Nephron progenitor cell (in vitro differentiated cells): ENCODE measurements at places on chromosomes 1 and 21.

GRCh38 chr1:28129150-28129549 is 40.7 kb upstream of the EYA3 start:
- DNase-seq = no peak

- no peak for DNase-seq
Measured at GRCh38 chr21:17105932-17106331, 406.9 kb upstream of the CXADR start.

DNA sequence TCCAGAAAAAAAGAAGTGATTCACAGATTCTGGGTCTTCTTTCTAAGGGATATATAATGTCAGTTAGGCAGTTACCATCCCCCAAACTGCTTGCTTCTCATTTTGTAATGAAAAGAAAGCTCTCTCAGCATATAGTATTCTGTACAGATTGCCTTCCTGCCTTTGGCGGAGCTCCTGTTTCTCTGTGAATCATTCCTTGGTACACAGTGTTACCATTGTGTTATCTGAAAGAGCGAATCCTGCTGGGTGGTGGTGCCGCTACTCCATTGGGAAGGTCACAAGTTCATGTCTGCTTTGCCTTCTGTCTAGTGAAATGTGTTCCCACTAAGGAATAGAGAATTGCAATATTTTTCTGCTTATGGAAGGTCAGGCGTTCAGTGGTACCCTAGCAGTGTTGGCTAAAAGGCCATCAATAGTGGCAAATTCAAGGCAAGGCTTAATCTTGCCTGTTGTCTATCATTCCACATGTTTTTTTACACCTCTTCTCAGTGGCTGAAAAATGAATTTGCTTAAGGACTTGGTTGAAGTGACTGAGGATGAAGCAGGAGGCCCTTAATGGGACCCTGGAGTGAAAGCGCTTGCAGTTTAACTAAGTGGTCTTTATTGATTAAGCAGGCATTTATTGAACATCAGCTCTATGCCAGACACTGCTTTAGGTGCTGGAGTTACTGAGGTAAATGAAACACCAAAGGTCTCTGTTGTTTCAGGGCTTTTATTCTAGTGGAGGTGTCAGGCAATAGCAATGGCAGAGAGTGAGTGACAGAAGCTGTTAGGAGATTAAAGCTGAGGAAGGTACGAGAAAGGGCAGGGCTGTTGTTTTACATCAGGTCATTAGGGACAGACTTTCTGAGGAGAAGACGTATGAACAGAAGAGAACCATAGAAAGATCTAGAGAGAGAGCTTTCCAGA is 186.7 kb downstream of the PDE4B start:
- DNase-seq = no peak

DNA sequence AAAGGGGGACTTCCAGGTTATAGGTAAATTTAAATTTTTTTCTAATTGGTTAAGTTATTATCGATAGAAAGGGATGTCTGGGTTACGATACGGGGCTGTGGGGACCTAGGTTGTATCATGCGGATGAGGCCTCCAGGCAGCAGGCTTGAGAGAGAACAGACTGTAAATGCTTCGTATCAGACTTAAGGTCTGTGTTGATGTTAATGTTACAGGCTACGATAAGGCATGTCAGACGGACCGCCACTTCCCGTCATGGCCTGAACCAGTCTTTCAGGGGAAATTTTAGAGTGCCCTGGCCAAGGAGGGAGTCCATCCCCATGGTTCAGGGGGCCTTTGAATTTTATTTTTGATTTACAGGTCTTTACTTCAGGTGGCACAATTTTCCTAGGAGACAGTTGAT is 16.7 kb downstream of the ABCG1 start:
- DNase-seq = no peak

DNA sequence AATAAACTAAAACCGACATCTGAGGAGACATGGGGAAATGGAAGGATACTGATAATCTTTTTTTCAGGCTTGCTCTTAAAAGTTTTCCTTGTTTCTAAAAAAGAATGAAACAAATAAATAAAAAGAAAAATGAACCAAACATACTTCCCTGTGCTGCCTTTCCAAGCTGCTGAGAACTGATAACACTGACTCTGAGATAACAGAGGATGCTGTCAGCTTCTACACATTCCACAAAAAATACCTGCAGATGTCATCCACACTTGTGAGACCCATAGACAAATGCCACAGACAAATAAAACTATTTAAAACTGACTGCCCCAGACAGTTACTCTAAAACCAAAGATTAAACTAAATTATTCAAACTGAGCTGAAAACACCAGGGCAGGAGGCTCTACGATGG is 12.0 kb upstream of the OR6K3 start:
- no peak for DNase-seq

DNA sequence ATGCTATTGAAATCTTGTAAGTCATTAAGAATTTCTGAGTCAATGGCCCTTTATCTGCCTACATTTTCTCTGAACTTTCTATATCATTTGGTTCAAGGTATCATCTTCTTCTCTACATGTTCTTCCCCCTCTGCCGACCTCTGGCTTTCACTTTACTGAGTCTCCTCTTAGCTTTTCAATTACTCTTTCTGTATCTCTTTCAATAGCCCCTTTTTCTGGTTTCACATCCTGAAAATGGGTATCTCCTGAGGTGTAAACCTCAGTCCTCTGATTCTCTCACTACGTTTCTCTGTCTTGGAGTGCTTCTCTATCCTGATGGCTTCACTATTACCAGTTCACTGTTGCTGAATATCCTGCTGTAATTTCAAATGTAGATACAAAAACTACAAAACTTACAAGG is 98.9 kb downstream of the LYST start:
- no peak for DNase-seq

GRCh38 chr21:42376338-42376982 is 10.1 kb upstream of the TFF1 start:
- DNase-seq = no peak

DNA sequence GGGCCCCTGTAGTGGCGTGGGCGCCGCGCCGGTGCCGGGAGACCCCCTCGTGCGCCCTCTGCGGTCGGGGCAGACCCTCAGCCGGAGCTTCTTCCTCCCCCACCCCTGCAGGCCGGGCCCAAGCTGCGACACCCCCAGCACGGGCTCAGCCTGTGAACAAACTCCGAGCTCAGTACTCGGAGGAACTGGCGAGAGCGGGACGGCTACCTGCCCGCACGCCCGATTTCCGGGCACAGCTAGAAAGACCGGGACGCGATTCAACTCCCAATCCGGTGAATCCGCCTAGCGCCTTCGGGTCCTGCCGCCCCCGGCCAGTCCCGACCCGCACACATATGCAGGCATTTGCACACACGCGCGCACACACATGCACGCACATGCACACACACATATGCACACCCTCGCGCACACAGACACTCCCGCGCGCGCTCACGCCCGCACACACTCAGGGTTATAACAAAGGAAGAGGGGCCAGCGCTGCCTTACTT is 580 bp upstream of the BLACAT1 start:
- peak; percentile 45 for DNase-seq

DNA sequence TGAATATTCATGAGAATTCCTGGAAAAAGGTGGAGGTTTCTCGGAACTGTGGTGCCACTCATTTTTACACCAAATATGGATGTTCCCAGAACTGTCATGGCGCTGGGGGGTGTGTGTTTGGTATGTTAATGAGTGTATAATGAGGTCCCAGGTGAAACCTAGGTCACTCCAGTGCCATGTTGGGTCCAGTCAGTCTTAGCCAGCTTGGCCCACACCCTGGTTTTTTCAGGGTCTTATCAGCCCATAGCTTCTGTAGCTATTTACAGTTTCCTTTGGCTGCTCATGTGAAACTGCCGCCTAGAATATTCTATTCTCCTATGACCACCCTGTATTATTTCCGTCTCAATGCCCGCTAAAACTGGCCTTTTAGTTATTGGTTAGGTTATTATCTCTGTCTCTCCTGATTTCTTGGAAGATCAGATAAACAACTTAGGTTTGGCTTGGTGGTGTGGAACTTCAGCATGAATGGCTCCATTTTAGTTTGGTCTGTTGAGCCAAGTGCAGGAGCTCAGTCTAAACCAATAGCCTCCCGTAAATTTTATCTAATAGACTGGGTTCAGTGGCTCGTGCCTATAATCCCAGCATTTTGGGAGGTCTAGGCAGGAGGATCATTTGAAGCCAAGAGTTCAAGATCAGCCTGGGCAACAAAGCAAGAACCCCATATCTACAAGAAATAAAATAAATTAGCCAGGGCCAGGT is 42.1 kb upstream of the EDARADD start:
- no peak for DNase-seq

DNA sequence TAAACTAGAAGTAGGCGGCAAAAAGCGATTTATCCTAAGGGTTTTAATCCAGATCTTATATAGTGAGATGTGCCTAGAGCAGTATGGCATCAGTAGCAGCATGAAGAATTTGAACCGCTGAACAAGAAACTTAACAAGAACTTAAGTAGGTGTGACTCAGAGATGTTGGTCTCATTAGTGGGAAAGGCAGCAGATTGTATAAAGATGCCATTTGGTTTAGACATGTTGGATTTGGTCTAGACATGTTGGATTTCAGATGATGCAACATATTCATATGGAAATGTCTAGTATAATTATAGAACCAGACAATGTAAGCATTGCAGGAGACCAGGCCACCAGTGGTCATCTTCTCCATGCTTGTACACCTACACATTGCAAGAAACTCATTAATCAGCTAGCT is 42.1 kb upstream of the ZP4 start:
- no peak for DNase-seq

- DNase-seq = no peak
Measured at GRCh38 chr1:67250051-67250653, 57.5 kb upstream of the IL12RB2 start.

DNA sequence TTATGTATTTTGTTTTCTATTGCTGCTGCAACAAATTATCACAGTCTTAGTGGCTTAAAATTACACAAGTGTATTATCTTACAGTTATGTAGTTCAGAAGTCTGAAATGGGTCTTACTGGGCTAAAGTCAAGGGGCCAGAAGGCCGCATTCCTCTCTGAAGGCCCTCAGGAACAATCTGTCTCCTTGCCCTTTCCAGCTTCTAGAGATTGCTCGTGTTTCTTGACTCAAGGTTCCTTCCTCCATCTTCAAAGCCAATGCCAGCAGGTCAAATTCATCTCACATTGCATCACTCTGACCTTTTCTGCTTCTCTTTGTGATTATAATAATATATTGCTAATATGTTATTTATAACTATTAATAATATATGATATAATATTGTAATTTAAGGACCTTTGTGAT is 97.1 kb downstream of the DIRAS3 start:
- no peak for DNase-seq

DNA sequence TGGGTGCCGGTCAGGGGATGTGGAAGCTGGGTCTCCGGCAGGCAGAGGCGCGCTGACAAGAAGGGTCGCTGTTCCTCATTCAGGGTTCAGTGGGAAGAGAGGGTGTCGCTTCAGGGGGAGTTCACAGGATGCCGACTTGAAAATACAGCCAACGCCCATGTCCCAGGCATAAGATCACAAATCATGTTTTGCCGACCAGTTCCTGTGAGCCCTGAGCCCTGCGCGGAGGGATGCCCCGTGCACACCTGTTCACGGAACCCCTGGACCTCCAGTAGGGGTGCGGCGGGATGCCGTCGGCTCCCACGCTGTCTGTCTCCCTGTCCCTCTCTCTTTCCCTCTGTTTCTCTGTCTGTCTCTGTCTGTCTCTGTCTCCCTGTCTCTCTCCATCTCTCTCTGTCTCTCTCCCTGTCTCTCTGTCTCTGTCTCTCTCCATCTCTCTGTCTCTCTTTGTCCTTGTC is 26.8 kb downstream of the TP73 start:
- no peak for DNase-seq

GRCh38 chr1:43232482-43232881 is 37.3 kb upstream of the TMEM125 start:
- no peak for DNase-seq

DNA sequence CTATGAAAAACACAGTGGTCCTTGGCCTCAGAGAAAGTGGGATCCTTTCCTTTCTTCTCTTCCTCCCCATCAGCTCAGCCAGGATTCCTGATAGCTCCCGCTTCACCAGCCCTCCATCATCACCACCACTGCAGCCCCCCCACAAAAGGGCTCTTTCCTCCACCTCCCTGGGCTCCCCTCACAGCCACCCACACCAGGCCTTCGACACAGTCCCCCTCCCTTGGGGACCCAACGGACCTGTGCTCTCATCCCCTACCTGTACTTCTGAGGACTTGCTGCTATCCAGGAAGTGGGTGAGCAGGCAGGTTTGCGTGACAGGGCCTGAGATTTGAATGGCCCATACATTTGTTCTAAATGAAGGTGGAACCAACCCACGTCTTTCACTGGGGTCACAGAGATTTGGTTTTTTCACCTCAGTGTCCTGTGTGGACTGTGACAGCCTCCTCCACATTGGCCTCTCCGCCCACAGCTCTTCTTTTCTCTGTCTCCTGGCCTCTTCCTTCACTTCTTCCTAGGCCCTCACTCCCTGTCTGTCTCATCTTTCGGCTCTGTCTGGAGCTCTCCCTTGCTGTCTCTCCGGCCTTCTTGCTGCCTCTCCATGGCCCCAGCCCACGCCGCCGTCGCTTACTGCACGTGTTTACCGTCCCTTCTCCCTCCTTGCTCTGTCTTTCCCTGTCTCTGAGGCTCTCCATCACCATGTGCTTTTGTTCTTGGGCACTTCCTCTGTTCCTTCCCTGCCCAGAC is 238.6 kb downstream of the FOXD2 start:
- no peak for DNase-seq

DNA sequence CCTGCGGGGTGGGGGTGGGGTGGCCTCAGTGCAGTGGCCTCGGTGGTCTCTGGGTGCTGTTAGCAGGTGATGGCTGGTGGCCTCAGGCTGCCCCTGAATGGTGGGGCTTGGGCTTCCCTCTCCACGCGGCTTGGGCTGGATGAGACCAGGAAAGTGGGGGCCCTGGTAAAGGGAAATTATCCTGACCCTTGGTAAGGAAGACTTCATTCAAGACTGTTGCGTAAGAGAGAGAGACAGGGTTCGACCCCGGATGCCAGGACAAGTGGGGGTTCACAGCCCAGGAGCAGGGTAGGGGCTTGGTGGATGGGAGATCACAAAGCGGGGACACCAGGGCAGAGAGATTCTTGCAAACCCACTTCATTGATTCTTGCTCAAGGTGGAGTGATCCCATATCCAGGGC is 5.5 kb upstream of the TTC34 start:
- no peak for DNase-seq

GRCh38 chr1:210815641-210816550 is 318.1 kb downstream of the KCNH1 start:
- DNase-seq = no peak

- no peak for DNase-seq
Measured at GRCh38 chr1:11752359-11753088, 9.5 kb upstream of the C1orf167 start.

GRCh38 chr21:26443867-26444266 is 129.2 kb downstream of the CYYR1 start:
- DNase-seq = no peak

- peak; percentile 61 for DNase-seq
Measured at GRCh38 chr1:23343221-23344110, 618 bp downstream of the HNRNPR start.

GRCh38 chr1:190809312-190809711 is 331.6 kb upstream of the BRINP3 start:
- DNase-seq = no peak

DNA sequence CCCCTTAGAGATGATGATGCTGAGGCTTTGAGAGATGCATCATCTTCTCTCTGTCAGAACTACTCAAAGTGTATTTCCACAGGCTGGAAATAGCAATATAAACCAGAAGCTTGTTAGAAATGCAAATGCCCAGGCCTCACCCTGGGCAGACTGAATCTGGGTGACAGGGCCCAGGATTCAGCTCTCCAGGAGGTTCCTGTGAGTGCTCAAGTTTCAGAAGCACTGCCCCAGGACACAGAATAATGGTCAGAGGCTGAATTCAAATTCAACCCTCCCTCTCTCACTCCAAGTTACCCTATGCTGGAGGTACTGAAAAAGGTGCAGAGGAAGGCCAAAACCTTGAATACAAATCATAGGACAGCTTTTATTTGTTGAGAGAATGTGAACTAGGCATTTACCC is 98.5 kb upstream of the NGF start:
- DNase-seq = no peak

GRCh38 chr1:23449306-23449705 is 24.8 kb upstream of the TCEA3 start:
- no peak for DNase-seq
